ENCODE measurements at places on chromosomes 3 and 15.

DNA sequence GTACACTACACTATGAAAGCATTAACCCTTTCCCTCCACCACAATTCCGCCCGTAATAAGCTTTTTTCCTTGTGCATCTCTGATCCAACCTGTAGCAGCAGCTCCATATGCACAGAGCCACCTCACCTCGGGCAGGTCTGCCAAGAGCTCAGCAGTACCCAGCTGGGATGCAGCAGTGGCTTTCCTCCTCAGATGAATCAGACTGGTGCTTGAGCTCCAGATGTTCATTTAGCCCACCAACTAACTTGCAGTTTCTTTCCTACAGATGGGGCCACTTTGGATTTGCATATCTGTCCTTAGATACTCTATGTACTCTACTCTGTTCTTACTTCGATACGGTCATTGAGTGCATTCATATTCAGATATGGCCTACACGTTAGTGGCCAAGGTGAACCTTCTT, 14.8 kb upstream of the FSIP1 start:
- DNase-seq = no peak

DNA sequence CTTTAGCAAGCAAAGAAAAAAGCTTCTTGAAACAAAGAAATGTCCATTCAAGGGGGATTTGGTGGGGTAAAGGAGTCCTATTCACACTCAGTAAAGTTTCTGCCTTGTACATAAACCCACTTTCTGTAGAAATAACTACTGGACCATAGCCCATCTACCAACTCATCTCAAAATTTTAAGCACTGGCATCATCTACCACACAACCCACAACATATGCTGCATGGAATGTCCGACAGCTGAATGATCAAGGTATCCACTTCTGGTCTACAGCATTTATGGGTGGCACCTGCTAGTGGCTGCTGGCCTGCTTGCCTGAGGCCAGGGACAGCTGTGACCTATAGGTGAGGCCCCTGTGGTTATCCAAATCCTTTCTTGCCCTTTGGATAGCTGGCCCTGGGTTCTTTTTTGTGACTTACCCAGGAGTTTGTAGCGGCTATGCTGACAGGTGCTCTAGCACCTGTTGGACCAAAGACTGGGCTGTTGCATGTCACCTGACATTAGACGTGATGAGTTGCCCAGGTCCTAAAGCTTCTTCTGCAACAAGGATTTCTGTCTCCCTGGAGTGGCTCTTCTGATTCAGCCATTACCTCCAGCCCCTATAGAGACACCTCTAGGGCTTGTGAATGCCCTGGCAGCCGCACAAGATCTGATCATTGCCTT, 19.2 kb upstream of the MEF2A start:
- no peak for DNase-seq

DNA sequence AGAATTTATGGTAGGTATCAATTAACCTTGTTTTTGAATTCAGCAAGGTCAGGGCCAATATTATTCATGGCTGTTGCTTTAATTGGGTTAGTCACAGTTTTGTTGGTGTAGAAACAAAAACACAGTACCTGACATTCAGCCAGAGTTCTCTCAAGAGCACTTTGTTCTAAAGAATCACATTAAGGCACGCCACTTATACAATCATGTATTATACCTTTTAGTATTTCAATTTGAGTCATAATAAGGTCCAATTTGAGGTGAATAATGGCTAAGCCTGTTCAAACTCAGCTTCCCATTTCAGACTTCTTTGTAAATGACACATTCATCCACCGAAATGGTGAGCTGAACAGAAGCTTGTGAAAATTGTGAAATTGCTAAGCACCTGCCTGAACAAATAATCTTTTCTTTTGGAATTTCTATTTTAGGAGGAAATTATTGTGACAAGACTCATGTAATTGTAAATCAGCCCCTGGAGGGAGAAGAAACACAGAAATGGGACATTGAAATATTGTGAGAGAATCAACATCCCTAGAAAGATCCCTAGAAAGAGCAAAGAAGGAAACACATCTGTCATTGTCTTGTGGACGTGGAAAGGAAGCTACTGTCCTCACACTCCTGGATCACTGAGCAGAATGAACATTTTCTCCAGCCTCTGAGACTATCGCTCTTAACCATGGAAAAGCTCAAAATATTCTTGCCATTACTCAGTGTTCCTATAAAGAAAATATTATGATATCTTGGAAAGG, 29.3 kb downstream of the RIOX2 start:
- DNase-seq = no peak

- no peak for DNase-seq
Measured at GRCh38 chr3:178078953-178079352, 457.3 kb upstream of the KCNMB2 start.

GRCh38 chr3:141603473-141604035, 116.7 kb downstream of the RASA2 start:
- DNase-seq = no peak

DNA sequence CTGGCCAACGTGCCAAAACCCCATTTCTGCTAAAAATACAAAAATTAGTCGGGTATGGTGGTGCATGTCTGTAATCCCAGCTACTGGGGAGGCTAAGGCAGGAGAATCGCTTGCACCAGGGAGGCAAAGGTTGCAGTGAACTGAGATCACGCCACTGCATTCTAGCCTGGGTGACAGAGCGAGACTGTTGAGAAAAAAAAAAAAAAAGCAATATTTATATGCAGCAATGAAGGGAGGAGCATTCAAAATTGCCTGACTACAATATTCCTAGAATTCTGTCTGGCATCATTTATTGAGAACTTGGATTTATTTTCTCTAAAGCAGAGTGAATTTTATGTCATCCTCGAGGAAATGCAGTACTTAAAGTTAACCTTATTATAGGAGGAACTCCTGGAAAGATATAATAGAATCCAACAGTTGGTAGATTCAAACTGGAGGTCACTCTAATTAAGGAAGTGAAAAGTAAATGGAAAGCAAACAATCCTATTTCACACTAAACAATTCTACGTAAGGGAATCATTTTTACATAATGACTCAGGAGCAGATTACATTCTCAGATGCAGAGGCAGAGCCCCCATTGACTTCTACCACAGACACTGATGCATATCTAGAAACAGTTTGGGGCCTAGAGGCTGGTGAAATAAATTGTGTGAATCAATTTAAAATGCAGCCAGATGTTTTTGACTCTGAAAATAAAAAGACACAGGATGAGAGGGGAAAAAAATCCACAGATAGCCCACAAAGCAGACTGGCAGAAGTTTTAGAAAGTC, 82.1 kb upstream of the FHIT start:
- no peak for DNase-seq
